ENCODE measurements at places on chromosomes 7 and 10.

GRCh38 chr10:2908851-2909630 lies 158.3 kb upstream of the PFKP start:
- H3K27ac ChIP-seq, result no peak overlapping the region
- no peaks in the 10 kb centered on the region for H3K36me3 ChIP-seq
- H3K27me3 ChIP-seq, result no peaks in the 10 kb centered on the region
- no peak for DNase-seq
- H3K4me3 ChIP-seq, result no peak overlapping the region

DNA sequence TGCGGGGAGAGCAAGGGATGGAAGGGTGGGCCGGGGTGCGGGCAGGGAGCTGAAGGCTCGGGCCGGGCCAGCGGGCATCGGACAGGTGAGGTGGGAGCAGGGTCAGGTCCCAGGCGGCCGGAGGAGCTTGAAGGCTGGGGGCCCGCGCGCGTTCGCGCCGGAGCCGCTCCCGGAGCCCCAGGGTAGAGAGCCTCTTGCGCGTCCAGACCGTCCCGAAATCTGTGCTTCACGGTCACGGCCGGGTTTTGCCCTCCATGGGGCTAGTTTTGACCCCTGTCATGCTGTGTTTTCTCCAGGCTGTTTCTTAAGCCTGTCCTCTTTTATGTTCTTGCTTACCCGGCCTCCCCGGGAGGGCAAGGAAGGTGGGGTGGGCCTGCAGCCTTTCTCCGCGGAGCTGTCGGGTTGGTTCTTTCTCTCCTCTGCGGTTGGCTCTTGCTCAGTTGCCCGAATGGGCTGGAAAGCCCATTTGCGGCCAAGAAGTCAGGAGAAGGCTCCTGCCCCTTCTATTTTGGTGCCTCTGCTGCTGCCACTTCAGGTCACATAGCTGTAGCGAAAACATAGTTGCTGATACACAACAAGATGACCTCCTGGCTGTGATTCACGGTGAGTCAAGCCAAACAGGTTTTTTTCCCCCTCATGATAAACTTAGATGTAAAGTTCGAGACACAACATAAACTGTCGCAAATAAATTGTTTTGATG lies 650 bp downstream of the UBE2D1 start:
- peak; percentile 47 for DNase-seq
- H3K4me1 ChIP-seq, result peaks cover 5% of the 10 kb centered on the region
- peak overlapping the region; percentile 69 for H3K4me3 ChIP-seq
- H3K36me3 ChIP-seq, result no peaks in the 10 kb centered on the region
- H3K27ac ChIP-seq, result peak overlapping the region; percentile 89
- H3K27me3 ChIP-seq, result no peaks in the 10 kb centered on the region

GRCh38 chr7:25795824-25796235 lies 356.2 kb upstream of the NFE2L3 start:
- H3K27me3 ChIP-seq, result no peaks in the 10 kb centered on the region
- H3K36me3 ChIP-seq, result no peaks in the 10 kb centered on the region
- H3K27ac ChIP-seq, result no peak overlapping the region
- no peaks in the 10 kb centered on the region for H3K4me1 ChIP-seq

DNA sequence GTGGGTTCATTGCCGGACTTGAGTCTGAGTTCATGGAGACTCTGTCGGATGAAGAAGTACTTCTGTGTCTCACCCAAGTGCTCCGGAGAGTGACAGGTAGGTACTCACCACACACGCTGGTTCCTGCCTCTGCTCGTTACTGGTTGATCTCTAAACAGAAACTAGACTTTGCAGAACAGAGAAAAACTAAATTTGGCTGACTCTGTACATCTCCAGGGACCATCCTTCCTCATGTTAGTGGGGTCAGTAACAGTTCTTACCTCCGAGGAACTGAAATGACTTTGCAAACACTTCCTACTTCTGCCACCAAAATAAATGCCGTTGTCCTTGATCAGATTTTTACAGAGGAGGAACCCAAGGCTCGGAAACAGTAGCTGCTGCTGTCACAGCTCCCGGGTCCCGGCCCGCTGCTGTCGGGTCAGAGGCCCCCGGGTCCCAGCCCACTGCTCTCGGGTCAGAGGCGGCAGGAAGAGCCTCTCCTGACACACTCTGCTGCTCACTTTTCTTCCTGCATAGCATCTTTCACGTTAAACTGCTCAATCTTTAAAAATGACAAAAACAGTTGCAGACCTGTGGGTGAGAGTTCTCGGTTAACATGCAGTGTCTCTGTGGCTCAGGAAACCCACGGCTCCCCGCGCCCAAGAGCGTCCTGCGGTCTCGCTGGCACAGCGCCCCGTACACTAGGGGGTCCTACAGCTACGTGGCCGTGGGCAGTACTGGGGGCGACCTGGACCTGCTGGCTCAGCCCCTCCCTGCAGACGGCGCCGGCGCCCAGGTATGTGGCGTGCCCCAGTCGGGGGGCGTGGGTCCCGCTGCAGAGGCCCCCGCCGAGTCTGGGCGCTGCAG lies 4.8 kb upstream of the MTG1 start:
- peak overlapping the region; percentile 39 for H3K27ac ChIP-seq
- H3K4me1 ChIP-seq, result no peaks in the 10 kb centered on the region
- no peak overlapping the region for H3K4me3 ChIP-seq
- DNase-seq, result no peak
- H3K36me3 ChIP-seq, result peaks cover 5% of the 10 kb centered on the region

- H3K4me3 ChIP-seq, result no peak overlapping the region
- no peaks in the 10 kb centered on the region for H3K4me1 ChIP-seq
- no peaks in the 10 kb centered on the region for H3K36me3 ChIP-seq
- H3K27me3 ChIP-seq, result no peaks in the 10 kb centered on the region
- H3K27ac ChIP-seq, result no peak overlapping the region
These were observed 560.5 kb upstream of the NRG3 start for GRCh38 chr10:81314471-81314870.

DNA sequence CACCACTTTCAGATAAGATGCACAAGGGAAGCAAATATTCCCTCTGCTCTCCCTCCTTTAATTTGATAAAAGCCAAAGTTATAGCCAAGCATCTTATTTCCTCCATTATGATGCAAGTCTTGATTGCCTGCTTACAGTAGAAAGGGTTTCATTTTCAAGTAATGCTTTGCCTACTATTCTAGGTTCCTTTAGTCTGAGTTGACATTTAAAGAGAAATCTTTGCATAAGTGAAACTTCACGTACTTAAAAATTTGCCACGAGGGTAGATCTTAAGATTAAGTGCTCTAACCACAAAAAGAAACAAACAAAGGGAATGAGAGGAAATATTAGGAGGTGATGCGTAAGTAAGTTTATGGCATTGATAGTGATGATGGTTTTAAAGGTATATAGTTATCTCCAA lies 78.1 kb upstream of the VWDE start:
- H3K4me1 ChIP-seq, result no peaks in the 10 kb centered on the region
- DNase-seq, result no peak
- no peaks in the 10 kb centered on the region for H3K27me3 ChIP-seq
- H3K27ac ChIP-seq, result no peak overlapping the region
- no peak overlapping the region for H3K4me3 ChIP-seq

- DNase-seq, result no peak
- no peak overlapping the region for H3K4me3 ChIP-seq
- no peaks in the 10 kb centered on the region for H3K36me3 ChIP-seq
- no peaks in the 10 kb centered on the region for H3K4me1 ChIP-seq
- H3K27me3 ChIP-seq, result no peaks in the 10 kb centered on the region
- H3K27ac ChIP-seq, result no peak overlapping the region
These were observed 11.6 kb downstream of the MLXIPL start for GRCh38 chr7:73612598-73613269.

GRCh38 chr10:34286136-34286739 lies 528.9 kb downstream of the PARD3 start:
- H3K4me3 ChIP-seq, result no peak overlapping the region
- no peak for DNase-seq
- peaks cover 11% of the 10 kb centered on the region for H3K4me1 ChIP-seq
- no peak overlapping the region for H3K27ac ChIP-seq
- H3K27me3 ChIP-seq, result no peaks in the 10 kb centered on the region
- no peaks in the 10 kb centered on the region for H3K36me3 ChIP-seq

- no peak for DNase-seq
- no peak overlapping the region for H3K27ac ChIP-seq
- no peaks in the 10 kb centered on the region for H3K36me3 ChIP-seq
These were observed 36.0 kb upstream of the SEMA3E start for GRCh38 chr7:83684928-83685327.

DNA sequence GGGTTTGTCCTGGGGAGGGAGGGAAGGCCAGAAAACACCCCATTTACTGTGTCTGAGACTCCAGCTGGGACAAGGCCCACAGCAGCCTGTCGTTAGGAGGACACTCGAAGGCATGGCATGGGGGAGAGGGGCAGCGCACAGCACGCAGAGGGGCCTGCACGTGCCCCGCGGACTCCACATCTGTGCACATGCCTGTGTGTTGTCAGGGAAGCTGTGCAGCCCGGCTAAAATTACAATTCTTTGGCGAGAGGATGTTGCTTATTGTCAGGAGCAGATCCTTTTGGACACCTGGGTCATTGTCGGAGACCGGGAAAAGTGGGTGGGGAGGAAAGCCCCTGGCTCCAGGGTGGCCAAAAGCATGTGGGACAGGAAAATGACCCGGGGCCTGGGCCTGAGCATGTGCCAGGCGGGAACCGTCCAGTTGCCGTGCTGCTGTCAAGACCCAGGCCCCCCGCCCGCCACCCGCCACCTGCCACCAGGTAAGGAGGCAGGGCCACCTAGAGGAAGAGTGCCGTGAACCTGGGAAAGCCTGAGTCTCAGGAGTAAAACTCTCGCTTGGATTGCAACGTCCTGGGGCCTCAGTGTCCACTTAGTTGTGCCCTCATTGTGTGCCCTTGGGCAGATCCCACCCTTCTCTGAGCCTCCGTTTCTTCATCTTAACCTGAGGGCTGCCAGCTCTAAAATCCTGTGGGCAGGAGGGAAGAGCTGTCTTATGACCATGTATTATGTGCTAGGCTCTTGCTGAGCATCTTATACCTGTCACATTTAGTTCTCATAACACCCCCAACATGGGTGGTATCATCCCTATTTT lies 7.2 kb downstream of the VSIR start:
- peaks cover 10% of the 10 kb centered on the region for H3K36me3 ChIP-seq
- peak overlapping the region; percentile 80 for H3K27ac ChIP-seq
- H3K4me1 ChIP-seq, result peaks cover 58% of the 10 kb centered on the region
- DNase-seq, result peak; percentile 29
- H3K4me3 ChIP-seq, result no peak overlapping the region

DNA sequence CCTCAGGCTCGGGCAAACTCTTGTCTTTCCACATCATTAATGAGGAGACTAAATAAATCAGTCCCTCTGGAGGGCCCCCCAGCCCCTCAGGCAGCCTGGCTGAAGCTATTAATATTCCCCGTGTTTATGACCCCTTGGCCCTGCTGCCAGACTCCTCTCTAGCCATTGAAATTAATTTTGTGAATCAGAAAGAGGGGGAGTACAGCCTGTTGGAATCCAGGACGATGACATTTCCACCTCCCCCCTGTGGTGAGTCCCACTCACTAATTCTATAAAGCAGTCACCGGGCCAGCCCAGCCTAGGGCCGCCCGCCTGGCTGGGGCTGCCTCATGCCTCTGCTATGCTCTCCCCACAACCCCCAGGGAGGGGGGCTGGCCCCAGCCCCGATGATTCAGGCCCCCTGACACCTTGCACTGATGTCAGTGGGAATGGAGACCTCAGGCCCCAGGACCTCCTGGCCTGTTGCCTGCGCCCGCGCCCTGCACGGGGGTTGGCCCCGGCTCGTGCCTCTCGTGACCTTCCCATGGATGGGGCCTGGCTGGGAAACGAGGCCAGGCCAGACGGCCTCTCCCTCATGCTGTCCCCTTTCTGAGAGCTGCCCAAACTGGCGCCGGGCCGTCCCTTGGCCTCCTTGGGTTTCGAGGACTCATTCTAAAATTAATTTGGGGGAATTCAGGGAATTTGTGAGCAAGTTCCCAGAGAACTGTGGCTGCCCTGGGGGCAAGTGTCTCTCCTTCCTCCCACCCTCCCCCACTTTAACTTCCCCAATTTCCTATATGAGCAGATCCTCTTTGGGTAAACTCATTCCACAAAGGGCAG lies 34.0 kb downstream of the TMEM270 start:
- no peak overlapping the region for H3K4me3 ChIP-seq
- no peak for DNase-seq
- peaks cover 30% of the 10 kb centered on the region for H3K4me1 ChIP-seq
- H3K36me3 ChIP-seq, result no peaks in the 10 kb centered on the region
- no peak overlapping the region for H3K27ac ChIP-seq

DNA sequence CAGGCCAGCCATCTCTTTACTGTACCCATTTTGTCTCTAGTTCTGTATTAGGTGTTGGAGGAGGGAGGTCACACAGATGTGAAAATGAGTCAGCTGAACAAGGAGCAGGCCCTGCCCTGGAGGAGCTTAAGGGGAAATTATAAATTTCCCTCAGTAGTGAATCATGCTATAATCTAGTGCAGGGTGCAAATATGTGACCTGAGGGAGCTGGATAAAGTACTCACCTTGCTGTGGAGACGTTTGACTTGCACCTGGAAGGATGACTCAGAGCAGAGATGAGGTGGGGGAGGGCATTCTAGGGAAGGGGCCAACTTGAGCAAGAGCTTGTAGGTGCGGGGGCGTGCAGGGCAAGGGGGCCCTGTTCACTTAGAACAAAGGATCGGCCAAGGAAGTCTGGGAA lies 610.6 kb downstream of the SDK1 start:
- no peak overlapping the region for H3K4me3 ChIP-seq
- H3K36me3 ChIP-seq, result no peaks in the 10 kb centered on the region
- no peak for DNase-seq
- no peaks in the 10 kb centered on the region for H3K27me3 ChIP-seq
- no peak overlapping the region for H3K27ac ChIP-seq

- H3K27me3 ChIP-seq, result no peaks in the 10 kb centered on the region
- H3K36me3 ChIP-seq, result no peaks in the 10 kb centered on the region
- no peaks in the 10 kb centered on the region for H3K4me1 ChIP-seq
- H3K4me3 ChIP-seq, result no peak overlapping the region
- H3K27ac ChIP-seq, result no peak overlapping the region
These were observed 77.4 kb upstream of the C1GALT1 start for GRCh38 chr7:7104971-7105370.

- no peaks in the 10 kb centered on the region for H3K36me3 ChIP-seq
- peaks cover under 1% of the 10 kb centered on the region for H3K4me1 ChIP-seq
- H3K4me3 ChIP-seq, result no peak overlapping the region
- DNase-seq, result peak; percentile 34
- no peaks in the 10 kb centered on the region for H3K27me3 ChIP-seq
These were observed 475.6 kb upstream of the KLF6 start for GRCh38 chr10:4260483-4261124.

DNA sequence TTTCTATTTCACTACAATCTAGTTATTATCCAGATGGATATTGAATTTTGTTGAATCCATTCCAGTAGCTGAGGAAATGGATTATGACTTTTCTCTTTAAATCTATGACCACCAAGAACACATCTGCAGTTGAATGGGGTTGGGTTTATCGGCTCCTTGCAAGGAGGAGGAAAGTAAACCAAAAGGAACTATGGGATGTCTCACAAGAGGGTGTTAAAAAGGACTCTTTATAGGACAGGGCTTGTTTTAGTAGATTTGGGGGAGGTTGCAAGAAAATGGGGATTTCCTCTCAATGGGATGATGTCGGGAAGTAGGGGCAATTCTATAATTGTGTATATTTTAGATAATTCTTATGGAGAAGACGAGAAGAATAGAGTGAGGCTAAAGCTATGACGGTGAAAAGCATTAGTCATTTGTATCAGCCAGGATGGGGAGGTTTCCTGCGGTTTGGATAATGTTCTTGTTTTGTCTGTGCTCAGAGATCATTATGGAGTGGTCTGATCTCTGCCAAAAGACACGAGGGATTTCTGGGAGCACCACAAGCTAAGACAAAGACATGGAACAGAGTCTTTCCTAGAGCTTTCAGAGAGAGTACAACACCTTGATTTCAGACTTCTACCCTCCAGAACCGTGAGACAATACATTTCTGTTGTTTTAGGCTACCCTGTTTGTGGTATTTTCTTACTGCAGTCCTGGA lies 5.3 kb upstream of the LRRC61 start:
- no peaks in the 10 kb centered on the region for H3K27me3 ChIP-seq
- no peak for DNase-seq
- peaks cover 3% of the 10 kb centered on the region for H3K4me1 ChIP-seq
